ENCODE measurements at places on chromosomes 11 and 22.

DNA sequence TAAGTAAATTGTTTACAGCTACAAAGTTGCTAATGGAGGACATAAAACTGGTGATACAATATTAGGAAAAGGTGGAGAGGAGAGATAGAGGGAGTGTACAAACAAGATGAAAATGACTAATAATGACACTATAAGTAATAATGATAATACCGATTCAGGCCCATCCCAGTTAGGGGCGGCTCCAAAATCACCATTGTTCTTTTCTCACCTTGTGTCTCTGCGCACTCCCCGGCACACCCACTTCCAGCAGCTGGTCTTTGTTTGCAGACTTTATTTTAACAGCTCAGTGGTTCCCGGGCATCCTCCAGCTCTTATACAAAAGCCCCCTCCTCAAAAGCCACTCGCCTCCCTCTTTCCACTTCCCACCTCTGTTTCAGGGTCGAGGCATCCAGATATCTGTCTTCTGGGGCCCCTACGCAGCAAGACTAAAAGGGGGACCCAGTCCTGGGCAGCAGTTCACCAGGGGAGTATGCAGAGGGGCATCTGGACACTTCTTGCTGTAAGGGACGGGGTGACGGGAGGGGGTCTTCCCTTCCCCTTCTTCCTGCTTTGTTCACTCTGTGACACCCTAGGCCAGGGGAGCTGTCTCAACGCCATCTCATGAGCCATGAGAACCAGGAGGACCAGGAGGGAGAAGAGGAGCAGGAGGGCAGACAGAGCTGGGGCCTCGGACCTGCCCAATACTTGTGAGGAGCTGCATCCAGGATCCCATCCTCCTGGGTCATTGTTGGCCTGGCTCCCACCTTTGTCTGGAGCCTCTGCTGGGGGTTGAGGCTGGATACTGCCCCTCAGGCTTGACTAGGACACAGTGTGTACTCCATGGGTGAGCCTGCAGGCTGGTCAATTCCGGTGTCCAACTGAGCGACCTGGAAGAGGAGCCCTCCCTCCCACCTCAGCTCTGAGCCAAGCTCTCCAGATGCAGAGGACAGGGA, 2.7 kb downstream of the APOL2 start:
- DNase-seq, result no peak

- DNase-seq, result no peak
These were observed 174.7 kb downstream of the RRAS2 start for GRCh38 chr11:14184028-14184940.

DNA sequence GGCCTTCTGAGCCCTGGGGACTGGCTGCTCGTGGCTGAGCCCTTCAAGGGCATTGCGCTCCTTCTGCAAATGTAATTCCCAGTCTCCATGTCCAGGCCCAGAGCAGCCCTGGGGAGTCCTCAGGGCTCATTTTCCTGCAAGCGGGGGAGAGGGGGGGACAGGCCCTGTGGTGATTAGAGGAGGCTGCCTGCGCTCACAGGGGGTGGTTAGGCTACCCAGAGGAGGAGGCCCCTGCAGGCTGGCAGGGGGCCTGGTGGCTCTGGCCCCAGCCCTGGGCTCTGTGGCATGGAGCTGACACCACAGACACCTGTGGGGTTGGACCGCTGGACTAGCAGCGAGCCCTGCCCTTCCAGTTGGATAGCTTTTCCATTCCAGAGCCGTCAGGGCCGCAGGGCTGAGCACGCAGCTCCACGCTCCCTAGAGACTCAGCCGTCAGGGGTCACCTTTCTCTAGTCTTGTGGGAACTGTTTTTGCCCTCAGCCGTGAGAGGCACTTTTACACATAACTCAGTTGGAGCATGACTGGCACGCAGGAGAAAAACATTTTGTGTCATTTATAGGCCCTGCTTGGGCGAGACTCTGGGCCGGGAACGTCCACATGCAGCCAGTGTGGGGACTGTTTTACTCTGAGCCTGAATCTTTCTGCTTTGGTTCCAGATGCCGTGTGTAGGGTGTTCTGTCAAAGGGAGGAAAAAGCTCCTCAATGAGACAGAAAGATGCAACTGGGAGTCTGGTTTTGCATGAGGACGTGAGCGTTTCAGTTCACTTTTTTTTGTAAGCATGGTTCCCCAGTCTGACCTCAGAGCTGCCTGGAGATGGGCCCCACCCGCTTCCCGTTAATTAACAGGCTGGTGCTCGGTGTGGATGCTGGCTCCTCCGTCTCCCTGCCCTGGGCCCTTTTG, 58.1 kb downstream of the LRP5 start:
- DNase-seq, result no peak

DNA sequence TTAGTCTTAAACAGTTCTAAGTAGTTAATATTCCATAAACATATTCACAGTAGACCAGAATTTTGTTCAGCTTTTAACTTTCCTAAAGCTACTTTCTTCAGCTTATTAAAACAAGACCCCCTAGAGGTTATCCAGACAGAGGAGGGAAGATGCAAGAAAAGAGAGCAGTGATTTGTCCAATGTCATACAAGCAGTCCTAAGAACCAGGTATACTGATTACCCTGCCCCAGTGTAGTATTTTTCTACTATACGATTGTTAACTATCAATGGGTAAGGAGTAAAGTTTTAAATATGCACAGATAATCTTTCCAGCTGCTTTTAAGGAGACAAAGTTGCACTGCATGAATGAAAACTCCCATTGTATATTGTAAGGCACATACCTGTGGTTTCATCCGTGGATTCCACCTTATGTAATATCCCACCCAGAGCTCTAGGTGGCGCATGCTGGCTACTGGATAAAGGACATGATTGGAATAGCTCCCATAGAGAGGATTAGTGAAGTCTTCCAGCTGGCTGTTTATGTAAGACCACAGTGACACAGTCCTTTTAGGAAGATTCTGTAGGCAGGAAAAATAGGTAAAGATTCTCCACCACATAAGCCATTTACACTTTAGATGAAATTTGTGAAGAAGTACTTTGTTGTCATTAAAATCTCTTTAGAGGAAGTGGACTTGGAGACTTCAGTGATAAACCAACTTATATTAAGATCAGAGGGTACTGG, 45.6 kb downstream of the CEP57 start:
- peak; percentile 5 for DNase-seq

DNA sequence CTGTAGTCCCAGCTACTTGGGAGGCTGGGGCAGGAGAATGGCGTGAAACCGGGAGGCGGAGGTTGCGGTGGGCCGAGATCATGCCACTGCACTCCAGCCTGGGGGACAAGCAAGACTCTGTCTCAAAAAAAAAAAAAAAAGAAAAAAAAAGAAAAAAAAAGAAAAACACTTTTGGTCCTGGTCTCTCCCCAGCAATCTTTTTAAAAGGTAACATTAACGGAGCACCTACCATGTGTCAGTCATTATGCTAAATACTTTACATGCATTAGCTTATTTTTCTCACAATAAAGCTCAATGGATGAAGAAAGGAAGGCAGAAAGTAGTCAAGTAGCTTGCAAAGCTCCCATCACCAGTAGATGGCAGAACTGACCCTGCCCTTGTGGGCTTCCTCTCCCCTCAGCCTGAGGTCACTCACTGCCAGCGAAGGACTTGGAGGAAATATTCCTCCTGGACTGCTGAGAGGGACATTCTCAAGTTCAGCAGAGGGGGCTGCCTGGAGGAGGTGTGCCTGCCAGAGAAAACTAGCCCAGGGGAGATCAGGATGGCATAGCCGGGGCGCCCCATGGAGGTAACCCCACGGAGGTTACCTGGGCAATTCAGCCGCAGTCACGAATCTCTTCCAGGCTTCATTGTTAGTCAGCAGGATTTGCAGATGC, 15.5 kb downstream of the APOL3 start:
- DNase-seq, result no peak

- DNase-seq, result no peak
These were observed 130.0 kb downstream of the EHF start for GRCh38 chr11:34750692-34751405.

GRCh38 chr11:1102221-1102971, 27.7 kb downstream of the MUC2 start:
- no peak for DNase-seq

GRCh38 chr11:77547863-77548551, 41.7 kb upstream of the AQP11 start:
- DNase-seq, result no peak

DNA sequence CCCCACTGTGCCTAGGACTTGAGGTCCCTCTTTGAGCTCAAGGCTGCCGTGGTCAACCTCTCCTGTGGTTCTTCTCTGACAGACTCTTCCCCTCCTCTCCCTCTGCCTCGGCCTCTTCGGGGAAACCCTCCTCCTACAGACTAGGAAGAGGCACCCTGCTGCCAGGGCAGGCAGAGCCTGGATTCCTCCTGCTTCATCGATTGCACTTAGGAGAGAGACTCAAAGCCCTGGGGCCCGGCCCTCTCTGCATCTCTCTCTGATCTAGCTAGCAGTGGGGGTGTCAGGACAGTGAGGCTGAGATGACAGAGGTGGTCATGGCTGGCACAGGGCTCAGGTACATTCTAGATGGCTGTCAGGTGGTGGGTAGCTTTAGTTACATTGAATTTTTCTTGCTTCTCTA, 63.6 kb upstream of the EMID1 start:
- DNase-seq, result no peak

- no peak for DNase-seq
These were observed 9.4 kb downstream of the TMPRSS13 start for GRCh38 chr11:117919781-117920221.

DNA sequence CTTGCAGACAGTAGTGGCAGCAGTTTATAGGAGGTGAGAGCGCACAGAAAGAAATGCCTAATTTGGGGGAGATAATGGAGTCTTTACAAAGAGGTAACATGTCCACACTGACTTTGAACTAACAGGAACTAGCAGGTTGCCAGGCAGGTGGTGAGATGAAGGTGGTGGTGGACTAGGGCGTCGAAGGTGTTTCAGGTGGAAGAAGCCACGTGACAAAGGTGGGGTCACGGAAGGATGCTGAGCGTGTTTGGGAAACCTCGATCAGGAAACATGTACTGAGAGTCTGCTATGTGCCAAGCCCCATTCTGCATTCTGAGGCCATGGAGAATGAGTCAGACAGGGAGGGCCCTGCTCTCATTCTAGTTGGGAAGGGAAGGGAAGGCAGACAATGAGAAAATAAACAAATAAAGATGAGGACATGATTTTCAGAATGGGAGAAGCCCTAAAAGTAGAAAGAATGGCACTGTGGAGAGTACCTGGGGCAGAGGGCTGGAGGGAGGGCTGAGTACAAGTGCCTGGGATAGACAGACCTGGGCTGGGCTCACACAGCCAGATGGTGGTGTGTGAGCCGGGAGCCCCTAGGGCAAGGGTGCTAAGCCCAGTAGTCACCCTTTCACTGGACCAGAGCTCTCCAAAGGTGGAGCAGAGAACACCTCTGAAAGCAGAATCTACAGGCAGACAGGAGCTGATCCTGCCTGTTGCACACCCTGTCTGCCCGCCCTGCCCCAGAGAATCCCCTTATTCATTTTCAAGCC, 16.2 kb upstream of the NNMT start:
- DNase-seq, result no peak

Measured in T-helper 22 cell (primary cell).